ENCODE measurements at places on chromosomes 1 and 21.
A peak's percentile ranks its signal among the peaks of the same experiment; 100 is the strongest.

DNA sequence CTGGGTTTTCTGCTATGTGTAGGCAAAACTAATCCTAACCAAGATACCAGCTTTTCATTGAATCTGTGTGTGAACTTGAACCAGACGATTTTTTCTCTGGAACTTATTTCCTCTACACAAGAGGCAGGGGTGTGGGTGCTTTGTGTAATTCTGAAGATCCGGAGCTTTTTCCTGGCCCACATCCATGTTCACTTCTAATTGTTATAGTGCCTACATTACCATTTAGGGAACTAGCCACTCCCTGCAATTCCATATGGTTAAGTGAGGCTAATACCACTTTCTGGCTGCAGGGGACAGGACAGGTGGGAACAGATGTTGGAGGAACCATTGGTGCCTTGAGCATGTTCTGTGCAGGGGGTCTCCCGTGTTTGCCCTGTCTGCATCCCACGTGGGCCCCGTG lies 83.4 kb upstream of the FMN2 start:
- no peak for DNase-seq

DNA sequence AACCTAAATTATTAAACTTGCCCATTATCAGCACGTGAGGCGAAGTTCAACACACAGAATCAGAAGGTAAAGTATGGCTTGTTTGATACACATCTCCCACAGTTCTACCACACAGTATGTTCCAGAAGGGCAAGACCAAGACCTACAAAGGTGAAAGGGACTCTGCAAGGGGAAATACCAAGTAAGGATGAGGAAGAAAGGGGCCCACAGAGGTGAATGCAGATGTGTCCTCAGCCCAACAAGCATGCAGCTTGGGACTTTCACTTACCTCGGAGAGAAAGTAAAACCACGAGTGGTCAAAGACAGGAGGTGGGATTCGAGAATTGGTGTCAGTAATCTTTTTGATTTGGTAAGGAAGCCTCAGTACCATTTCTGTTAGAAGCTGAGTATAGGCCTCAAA lies 85.8 kb downstream of the UBR4 start:
- DNase-seq: no peak

DNA sequence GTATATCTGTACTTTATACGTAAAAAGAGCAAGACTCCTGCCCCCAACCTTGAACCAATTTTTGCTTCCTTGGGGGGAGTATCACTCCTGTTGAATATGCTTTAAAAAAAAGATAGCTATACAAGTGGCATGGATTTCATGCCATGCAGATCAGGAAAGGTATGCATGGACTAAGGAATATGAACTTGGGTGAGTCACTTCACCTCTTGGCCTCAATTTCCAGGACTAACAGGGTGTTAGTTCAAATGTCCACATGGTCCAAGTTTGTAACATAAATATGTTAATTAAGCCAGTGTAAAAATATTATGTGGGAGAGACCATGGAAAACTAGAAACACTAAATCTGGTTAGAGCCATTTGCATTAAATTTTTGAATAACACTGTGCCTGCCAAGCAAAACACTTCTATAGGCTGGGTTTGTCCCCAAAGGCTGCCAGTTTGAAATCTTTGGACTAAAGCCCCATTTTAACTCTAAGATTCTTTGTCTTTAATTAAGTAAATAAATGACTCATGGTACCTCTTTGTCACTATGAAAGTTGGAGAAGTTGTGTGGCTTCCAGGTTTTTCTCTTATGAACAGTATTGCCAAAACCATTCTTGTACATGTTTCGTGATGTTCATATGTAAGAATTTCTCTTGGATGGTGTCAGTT lies 33.1 kb downstream of the FAM177B start:
- DNase-seq: no peak

- DNase-seq: no peak
These were observed 2.5 kb downstream of the S100A9 start for GRCh38 chr1:153360190-153360589.

DNA sequence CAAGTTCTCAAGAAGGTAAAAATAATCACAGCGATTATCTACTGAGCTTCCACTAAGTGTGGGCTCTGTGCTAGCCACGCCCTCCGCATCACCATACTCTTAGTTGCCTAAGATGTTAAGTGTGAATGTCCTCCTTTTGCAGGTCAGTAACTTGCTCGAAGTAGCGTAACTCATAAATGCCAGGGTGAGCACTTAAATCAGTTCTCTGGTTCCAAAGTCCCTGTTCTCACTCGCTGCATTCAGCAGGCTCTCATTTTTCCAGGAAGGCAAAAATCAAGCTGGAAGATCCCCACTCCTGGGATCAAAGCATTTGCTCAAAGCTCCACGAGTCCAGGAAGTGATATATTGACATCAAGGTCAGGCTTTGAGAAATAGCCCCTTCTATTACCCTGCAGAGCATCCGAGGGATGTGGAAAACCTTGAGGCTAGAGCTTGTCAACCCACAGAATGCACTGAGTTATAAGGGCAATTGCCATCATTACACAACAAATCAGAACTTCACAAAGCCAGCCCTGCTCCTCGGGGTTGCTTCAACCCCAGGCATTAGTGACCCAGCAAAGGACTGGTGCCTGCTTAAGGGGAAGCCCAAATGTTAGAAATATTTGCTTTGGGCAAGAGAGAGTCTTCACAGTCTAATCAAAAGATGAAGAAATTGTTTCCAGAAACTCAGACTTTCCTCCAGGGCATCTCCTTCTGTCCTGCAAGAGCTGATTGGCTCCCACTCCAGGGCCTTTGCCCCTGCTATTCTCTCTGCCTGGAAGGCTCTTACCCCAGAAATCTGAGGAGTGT lies 19.5 kb downstream of the SLC30A1 start:
- DNase-seq: peak; percentile 50

- no peak for DNase-seq
These were observed 568.9 kb upstream of the ADGRL4 start for GRCh38 chr1:79575424-79575823.

GRCh38 chr1:2205191-2205952 lies 10.8 kb upstream of the FAAP20 start:
- peak; percentile 88 for DNase-seq

GRCh38 chr1:15937706-15938168 lies 38.2 kb downstream of the ZBTB17 start:
- DNase-seq: peak; percentile 24

GRCh38 chr1:67788238-67788790 lies 45.0 kb downstream of the GNG12 start:
- peak; percentile 59 for DNase-seq

All from amniotic epithelial cell (primary cell).